HFFc6 (cell line): ENCODE measurements at places on chromosomes 2 and 18.

GRCh38 chr2:38178556-38179419 lies 102.8 kb upstream of the CYP1B1 start:
- peak; percentile 79 for DNase-seq

- peak; percentile 73 for DNase-seq
These were observed 143.5 kb downstream of the TGIF1 start for GRCh38 chr18:3593381-3593903.

GRCh38 chr2:148552675-148553331 lies 91.7 kb upstream of the EPC2 start:
- DNase-seq, result no peak

DNA sequence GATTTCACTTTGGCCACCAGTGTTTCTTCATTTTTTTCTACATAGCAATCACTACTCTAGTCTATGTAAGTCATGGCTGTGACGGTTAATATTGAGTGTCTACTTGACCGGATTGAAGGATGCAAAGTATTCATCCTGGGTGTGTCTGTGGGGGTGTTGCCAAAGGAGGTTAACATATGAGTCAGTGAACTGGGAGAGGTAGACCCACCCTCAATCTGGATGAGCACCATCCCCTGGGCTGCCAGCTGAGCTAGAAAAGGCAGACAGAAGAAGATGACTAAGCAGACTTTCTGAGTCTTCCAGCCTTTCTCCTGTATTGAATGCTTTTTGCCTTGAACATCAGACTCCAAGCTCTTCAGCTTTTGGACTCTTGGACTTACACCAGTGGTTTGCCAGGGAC lies 265.0 kb upstream of the SLC8A1 start:
- DNase-seq, result peak; percentile 89

DNA sequence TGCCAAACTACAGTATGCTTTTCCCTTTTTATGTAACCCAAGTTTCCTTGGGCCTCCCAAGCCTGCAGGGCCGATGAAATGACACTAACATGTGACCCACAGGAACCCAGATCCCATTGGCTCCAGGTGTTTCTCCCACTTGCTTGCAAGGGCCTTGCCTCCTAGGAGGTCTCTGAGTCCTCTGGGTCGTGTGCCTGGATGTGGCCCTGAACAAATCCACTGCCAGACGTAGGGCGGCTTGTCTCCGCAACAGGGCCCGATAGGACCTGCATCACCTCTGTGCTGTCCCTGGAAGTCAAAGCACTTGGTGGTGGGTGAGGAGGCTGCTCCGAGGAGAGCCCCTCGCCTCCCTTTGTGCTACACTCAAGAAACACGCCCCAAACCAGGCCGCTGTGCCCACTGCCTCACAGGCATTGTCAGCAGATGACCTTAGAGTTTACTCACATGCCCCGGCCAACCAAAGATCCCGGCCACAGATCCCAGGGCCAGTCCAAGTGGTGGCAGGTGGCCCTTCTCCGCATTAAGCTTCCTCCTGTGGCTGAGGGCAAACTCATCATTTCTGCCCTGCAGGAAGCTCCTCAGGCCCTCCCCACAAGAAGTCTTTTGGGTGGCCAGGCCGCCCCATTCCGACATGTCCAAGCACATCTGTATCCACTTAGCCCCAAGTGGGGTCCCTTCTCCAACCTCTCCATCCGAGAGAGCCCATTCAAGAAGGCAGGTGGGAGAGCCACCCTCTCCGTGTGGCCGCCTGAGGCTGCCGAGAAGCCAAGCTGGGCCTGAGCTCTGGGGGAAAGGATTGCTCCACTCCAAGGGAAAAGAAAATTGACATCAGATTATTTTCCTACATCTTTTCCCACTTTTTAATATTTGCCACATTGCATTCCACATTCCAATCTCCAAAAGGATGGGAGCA lies 76.7 kb downstream of the GFPT1 start:
- no peak for DNase-seq

GRCh38 chr2:205901491-205901890 lies 184.5 kb downstream of the INO80D start:
- no peak for DNase-seq

DNA sequence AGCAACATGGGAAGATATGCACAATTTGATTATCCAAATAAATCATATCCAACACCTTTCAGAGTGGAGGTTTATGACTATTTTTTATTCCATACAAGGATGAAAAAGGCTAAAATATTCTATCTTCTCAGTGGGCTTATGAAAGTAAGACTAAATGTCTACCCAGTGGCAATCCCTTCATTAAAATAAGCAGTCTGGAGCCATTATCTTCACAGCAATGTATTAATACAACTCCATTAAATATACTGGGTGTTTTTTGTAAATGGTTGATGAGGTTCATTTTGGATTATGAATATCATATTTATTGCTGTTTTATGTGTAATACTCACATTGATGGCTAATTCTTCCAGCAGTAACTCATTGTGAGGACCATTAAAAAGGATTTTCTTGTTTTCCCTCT lies 352.7 kb upstream of the SOX11 start:
- DNase-seq, result no peak

GRCh38 chr18:47118981-47119380 lies 31.3 kb downstream of the HDHD2 start:
- peak; percentile 59 for DNase-seq

- no peak for DNase-seq
These were observed 82.7 kb downstream of the AOX1 start for GRCh38 chr2:200668478-200668877.

DNA sequence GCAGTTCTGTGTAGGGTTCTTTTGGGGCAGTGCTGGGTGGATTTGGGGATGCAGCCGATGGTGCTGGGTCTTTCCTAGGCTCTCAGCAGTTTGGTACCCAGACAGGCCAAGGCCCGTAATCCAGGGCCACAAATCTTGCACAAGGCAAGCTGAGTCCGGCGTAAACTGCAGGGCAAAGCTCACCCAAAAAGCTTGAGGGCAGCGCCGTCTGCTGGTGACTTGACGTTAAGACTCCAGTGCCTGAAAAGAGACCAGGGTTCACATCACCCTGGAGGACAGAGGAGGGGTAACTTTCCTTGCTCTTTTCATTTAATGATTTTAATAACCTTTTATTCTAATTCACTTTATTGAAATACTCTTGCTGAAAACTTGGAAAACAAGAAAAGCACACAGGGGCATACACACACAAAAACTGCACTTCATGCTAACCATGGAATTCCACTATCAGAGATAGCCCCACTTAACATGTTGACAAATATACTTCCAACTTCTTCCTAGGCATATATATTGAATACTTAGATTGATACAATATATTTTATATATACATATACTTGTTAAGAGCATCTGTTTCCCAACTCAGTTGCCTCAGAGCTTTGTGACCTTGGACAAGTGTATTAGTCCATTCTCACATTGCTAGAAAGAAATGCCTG lies 38.9 kb downstream of the CNGA3 start:
- peak; percentile 65 for DNase-seq

DNA sequence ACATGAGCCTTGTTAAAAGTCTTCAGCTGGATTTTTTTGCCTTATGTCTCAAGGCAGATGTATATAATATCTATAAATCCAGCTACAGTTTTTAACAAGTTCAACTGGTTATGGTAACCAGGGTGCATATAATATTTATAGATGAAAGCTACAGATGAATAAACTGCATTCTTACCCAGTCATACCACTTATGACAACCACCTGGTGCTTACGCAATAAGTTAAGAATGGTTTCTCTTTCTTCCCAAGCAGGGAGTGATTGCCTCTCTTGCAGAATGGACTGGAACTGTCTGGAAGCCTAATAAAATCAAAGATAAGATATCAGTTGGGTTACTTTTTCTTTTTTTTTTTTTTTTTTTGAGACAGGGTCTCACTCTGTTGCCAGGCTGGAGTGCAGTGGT lies 19.6 kb downstream of the DHX57 start:
- DNase-seq, result no peak

DNA sequence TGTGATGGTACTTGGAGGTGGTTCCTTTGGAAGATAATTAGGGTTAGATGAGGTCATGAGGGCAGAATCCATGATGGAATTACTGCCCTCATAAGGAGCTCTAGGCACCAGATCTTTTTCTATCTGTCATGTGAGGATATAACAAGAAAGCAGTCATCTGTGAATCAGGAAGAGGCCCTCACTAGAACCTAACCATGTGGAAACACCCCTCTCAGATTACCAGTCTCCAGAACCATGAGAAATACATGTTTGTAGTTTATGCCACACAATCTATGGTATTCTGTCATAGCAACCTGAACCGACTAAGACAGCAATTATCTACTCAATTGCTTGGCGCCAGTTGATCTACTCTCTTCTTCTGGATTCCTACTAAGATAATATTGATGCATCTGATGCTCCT lies 2.4 kb upstream of the SERPINB10 start:
- DNase-seq, result no peak

DNA sequence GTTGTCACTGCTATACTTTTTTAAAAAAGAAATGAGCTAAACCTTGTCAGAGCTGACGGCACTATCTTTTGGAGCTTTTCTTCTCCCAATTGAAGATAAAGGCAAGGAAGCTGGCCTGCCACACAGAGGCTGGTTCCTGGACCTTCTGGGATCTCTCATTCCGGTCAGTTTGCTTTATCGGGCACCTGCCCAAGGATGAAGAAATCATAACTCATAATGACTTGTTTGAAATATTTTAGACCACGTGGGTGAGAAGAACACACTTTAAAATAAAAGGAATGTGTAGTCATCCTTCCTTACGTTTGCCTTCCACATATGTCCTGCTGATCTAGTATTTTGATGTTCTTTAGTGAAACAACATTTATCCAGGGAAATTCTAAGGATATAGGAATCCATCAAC lies 535.7 kb downstream of the DCC start:
- DNase-seq, result no peak

GRCh38 chr2:176553685-176554100 lies 284.5 kb downstream of the MTX2 start:
- peak; percentile 42 for DNase-seq

DNA sequence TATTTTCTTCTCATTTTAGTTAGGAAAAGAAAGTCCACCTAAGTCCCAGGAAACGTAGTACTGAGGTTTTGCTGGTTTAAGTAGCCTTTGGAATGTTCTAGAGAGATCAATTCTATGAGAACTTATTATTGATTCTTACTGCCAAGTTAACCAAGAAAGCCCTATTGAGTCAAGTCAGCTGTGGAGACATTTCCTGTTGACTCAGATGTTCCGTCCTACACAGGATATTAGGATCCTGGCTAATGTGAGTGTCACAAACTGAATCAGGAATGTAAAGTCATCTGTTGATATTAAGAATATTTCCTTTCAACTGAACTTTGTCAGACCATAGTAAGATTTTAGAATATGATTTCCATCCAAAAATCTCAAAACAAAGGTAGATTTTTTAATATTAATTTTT lies 654.3 kb downstream of the LRRTM4 start:
- DNase-seq, result no peak

DNA sequence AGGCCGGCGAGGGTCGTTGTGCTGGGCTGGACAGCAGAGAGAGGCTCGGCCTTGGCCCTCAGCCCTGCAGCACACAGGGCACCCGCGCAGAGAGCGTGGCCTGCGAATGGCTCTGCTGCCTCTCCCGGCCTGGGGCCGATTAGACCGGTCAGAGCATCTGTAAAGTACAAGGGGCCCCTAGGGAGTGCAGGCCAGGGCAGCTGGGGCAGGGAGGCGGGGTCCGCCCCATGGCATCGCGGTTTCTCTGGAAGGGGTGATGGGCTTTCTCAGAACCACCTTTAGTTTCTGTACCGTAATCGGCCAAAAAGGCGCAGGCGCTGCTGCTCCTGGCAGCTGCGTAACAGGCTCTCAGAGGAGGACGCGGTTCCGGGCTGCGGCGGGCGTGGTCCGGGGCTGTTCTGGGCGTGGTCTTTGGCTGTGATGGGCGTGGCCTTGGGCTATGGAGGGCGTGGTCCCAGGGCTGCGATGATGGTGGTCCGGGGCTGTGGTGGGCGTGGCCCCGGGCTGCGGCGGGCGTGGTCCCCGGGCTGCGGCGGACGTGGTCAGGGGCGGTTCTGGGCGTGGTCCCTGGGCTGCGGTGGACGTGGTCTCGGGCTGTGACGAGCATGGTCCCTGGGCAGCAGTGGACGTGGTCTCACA lies 1.5 kb upstream of the GPR148 start:
- DNase-seq, result peak; percentile 25

DNA sequence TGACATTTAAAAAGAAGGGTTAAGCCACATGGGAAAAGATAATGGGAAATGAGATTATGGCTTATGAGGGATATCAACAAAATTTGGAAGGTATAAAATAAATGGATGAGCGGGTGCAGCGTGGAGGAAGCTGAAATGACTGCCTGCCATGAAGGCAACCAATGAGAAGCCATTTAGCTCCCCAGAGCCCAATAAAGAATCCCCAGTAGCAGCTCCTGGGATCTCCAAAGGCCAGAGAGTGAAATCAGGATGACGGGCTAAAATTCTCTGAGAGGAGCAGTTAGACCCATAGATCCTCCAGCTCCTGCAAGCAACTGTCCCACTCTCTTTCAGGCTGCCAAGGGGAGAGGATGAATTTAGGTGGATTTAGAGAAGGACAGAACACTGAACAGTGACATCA lies 12.9 kb upstream of the MAPRE3 start:
- no peak for DNase-seq

- no peak for DNase-seq
These were observed 23.2 kb downstream of the GYPC start for GRCh38 chr2:126679094-126679713.

DNA sequence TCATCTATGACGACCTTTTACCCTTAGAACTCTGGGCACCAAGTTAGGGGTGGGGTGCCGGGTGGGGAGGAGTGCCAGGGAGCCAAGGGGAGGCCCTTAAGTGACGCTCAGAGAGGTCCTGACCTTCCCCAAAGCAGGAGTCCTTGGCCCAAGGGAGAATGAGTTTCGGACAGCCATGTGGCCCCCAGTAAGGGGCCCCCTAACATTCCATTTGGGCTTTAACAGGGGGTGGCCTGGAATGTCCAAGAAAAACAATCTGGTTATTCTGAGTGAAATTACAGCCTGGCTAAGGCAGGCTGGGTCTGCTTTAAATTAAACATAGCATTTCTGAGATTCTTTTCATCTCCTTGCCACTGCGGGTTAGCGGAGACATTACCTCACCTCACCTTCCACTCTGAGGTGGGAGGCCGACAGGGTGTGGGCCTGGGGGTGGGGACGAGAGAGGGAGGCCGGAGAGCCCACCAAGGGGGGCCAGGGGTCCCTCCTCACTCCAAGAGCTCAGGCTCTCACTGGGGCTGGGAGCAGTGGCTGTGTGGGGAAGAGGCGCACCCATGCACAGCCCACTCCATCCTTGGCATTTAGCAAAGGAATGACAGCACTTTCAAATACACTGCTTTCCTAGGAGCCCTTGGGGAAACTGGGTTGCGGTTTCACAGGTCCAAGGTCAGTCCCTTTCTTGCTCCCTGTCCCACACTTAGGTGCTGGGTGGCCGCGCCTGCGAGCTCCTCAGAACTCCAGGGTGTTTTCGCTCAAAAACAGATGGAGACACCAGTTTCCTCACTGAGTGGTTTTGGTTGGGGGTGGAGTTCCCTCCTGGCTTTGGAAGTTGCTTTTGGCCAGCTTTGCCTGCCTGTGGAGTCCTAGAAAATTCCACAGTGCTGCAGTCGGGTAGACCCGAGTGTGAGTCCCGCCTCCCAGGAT lies 107.4 kb downstream of the POLR1A start:
- peak; percentile 36 for DNase-seq
